GM23338 (cell line): ENCODE measurements at places on chromosomes 7 and 10. TPM values are rescaled to one million over a fixed set of nuclear protein-coding genes. Genes with fewer than 3 reads are reported as not detected.
A peak's percentile ranks its signal among the peaks of the same experiment; 100 is the strongest.

GRCh38 chr7:43906331-43907010 is at the start of gene URGCP:
Gene URGCP (minus strand): TSS chr7:43906596. CDS start chr7:43906575, 21 bp downstream.
- DNase-seq = peak; percentile 74
- H3K27me3 ChIP-seq = no peaks in the 10 kb centered on the region
- H3K27ac ChIP-seq = no peak within 1 kb of the TSS

DNA sequence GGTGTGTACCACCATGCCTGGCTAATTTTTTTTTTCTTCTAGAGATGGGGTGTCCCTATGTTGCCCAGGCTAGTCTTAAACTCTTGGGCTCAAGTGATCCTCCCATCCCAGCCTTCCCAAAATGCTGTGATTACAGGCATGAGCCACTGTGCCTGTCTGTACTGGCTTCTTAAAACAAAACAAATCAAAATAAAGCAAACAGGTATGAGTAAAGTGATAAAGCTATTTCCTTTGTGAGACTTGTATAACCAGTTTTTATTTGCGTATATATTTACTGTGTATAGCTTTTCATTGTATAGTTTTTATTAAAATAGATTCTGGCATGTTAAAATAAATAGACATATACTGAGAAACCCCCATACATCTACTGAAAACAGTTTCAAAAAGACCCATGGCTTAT is 14.3 kb downstream of the LCOR start:
- no peak overlapping the region for H3K4me3 ChIP-seq
- DNase-seq = no peak

DNA sequence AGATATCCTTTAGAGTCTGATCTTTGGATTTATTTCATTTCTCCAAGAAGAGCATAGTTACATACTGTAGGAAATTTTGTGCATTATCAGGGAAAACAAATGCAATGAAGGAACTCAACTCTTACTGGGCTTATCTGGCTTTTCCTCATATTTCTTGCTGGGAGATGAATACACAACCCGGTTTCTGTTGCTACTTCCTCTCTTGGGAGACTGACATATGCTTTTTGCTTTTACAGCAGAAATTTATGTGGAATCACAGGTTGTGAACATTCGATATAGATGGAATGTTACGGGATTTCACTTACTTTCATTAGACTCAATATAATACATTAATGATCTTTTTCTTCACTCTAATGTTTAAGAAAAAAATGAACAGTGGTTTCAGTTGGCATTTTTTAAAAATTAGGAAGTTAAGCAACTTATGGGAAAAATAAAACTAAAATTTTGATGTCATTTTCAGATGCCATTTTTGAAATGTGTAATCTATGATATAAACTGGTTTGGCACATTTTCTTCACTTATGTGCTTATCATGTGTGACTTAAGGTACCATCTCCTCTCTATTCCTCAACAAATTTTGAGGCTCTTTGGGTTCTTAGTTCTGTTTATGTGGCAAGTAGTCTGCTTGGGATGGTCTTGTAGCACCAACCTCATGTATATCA is 7.1 kb downstream of the SND1 start:
- H3K4me1 ChIP-seq = peaks cover 77% of the 10 kb centered on the region
- no peaks in the 10 kb centered on the region for H3K27me3 ChIP-seq
- H3K27ac ChIP-seq = peak overlapping the region; percentile 65
- no peak for DNase-seq
- H3K4me3 ChIP-seq = no peak overlapping the region

Gene INA
- 9.0 and 10.0 TPM in 2 replicates for polyA plus RNA-seq

Gene CUBN
- polyA plus RNA-seq = 0.06 and 0.47 TPM in 2 replicates

Gene RBM20
- polyA plus RNA-seq = 0.03 and 0.05 TPM in 2 replicates

DNA sequence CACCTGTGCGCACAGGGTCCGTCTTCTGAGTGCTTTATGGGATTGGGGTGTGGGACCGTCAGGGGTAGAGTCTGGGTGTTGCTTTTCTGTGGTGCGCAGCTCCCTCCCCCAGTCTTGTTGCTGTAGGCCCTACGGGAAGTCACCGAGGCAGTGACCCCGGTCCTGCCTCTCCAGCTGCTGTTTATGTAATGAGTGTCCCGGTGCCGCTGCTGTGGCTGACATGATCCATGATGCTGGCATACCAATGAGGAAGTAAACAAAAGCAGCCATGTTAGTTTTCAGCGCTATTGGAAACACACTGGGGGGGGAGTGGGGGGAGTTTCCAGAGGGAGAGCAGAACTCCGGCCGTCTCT is 1.1 kb downstream of the TRIM8 start:
- no peaks in the 10 kb centered on the region for H3K36me3 ChIP-seq
- H3K4me1 ChIP-seq = peaks cover 28% of the 10 kb centered on the region
- 0 out of 2 replicates have a peak, but pooled peaks cover 3% of the 10 kb centered on the region for H3K27me3 ChIP-seq
- H3K4me3 ChIP-seq = peak overlapping the region; percentile 86

Gene SPRN
- 0.31 and 0.59 TPM in 2 replicates for polyA plus RNA-seq

- 0 out of 2 replicates have a peak, but pooled peaks cover 8% of the 10 kb centered on the region for H3K4me1 ChIP-seq
- H3K27ac ChIP-seq = no peak overlapping the region
- no peak for DNase-seq
- no peak overlapping the region for H3K4me3 ChIP-seq
- no peaks in the 10 kb centered on the region for H3K27me3 ChIP-seq
- H3K36me3 ChIP-seq = no peaks in the 10 kb centered on the region
Observed at GRCh38 chr7:29866490-29866930, 60.2 kb downstream of the WIPF3 start.

Gene ALOX5
- 2.8 and 3.7 TPM in 2 replicates for polyA plus RNA-seq
